ENCODE measurements at places on chromosomes 13 and 19.

DNA sequence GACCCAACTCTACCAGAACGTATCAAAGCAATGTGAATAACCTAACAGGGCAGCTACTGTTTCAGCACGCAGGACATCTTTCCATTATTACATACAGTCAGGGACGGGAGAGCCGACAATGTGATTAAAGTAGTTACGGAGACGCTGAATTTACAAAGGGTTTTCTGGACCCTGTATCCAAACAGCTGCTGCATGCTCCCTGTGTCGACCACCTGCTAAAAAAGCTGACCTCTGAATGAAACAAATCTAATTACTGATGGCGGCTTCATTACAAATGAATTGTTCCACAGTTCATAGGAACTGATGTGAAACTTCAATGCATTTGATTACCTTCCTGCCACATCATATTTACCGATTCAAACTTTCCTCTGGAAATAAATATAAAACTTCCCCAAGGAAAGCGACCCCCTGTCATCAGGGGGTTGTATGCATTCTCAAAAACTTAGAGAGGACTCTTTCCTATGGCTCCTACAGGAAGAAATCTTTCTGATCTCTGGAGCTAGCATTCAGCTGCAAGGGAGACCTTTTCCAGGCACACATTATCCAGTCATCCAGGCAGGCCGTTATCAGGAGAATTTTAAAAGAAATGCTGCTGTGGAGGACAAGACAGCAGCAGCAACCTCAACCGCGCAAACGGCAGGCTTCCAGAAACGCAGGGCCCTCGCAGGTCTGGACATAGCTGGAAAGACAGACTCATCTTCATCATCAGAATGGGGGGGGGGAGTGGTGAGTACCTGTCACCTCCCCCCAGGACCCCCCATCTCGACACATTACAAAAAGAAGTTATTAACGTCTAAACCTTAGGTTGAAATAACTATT, 3.1 kb downstream of the EFNB2 start:
- DNase-seq = no peak

DNA sequence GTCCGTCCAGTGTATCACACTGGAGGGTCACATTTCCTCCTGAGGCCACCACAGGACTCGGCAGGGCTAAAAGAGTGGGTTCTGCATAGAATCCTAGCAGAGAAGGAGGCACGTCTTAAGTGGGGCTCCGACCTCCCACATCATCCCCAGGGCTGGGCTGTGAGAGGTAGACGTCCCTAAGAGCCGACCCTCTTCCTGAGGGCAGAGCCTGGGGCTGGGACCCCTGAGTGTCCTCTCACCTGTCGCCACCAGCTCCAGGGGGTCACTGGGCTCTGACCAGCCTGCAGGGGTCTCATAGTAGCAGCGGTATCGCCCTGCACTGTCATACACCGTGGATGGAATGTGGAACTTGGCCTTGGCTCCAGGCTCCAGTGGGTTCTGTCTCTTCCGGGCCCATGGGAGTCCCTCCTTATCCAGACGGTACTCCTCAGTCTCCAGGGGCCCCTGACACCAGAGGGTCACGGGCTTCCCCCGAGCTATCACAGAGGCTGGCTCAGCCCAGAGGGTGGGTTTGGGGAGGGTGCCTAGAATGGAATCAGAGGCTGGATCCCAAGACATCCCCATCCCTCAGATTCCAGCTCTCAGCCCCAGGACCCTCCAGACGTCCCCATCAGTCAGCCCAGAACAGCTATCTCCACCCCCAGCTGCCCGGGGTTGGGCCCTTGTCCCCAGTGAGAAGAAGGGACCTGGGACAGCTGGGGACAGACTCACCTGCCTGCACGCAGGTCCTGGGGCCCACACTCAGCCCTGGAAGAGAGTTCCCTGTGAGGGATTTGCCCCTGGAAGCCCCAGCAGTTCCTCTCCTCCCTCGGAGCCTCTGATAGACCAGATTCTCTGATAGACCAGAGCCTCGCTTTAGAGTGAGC, 590 bp downstream of the LILRB5 start:
- DNase-seq = no peak

DNA sequence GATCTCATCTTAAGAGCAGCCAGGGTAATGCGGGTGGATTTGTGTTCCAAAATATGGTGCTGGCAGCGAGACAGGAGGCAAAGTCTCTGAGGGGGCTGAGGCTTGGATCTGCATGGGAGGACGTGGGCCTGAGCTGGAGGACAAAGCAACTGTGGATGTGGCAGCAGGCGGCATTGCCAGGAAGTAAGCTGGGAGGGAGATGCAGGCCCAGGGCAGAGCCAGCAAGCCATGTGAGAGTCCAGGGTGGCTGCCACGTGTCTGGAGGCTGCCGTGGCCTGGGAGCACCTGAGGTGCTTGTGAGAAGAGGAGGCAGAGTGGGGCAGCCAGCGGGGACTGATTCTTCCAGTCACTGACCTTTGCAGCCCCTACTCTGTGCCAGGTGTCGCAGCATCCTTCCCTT, 52.0 kb downstream of the DPF1 start:
- DNase-seq = no peak

DNA sequence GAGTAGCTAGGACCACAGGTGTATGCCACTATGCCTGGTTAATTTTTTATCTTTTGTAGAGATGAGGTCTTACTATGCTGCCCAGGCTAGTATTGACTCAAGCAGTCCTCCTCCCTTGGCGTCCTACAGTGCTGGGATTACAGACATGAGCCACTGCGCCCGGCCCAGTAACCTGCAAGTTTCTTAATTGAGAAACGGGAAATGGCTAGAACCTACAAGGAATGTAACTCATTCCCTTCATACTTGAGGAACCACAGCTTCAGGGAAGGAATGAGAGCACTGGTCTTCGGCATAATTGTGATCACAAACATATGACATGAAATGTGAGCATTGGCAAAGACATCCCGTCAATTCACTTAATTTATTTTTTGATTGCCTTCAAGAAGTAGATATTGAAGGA, 157.0 kb downstream of the KLF5 start:
- no peak for DNase-seq

DNA sequence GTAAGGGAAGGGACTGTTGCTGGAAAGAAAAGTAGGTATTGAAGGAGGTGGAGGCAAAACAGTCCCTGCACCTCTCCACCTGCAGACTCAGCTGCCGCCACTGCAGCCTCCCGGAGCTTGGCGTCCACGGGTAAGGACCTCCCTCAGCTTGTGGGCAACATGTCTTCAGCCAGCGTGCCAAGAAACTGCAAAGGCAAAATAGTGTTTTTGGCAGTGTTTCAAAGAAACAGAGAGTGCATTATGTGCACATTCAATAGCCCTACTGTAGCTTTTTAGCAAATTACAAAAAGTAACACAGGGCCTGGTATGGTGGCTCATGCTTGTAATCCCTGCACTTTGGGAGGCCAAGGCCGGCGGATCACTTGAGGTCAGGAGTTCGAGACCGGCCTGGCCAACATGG, 57.4 kb downstream of the ATP11A start:
- no peak for DNase-seq

DNA sequence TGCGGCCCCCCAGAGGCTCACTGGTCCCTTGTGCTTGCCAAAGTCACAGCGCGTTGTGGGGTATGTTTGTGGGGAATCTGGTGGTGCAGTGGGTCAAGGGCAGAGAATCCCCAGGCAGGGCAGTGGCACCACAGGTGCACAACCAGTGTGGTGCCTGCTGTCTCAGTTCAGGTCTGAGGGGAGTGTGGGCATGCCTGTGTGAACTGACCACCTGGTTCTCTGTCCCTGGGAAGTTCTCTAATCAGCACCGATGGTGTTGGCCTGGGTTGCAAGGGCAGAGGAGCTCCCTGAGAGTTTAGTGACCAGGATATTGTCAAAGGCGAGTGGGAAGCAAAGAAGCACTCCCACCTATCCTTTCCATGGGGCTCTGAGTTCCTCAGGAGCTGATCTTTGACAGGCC, 37.7 kb downstream of the ACSBG2 start:
- DNase-seq = no peak

- no peak for DNase-seq
These were observed 170.0 kb downstream of the LMO7 start for GRCh38 chr13:75806117-75806516.

Data from kidney capillary endothelial cell (primary cell).